ENCODE measurements at places on chromosomes 2 and 18. TPM values are rescaled to one million over a fixed set of nuclear protein-coding genes. Genes with fewer than 3 reads are reported as not detected.

GRCh38 chr2:15944325-15945017 lies 4.1 kb downstream of the MYCN start:
- no peak overlapping the region for H3K27ac ChIP-seq
- DNase-seq, result no peak
- 0 out of 2 replicates have a peak, but pooled peaks cover 6% of the 10 kb centered on the region for H3K4me1 ChIP-seq
- peaks cover 66% of the 10 kb centered on the region for H3K27me3 ChIP-seq
- no peaks in the 10 kb centered on the region for H3K36me3 ChIP-seq
- no peak overlapping the region for H3K4me3 ChIP-seq

GRCh38 chr2:200239216-200239615 lies 67.3 kb upstream of the SPATS2L start:
- no peaks in the 10 kb centered on the region for H3K4me1 ChIP-seq
- no peaks in the 10 kb centered on the region for H3K27me3 ChIP-seq
- H3K27ac ChIP-seq, result no peak overlapping the region
- no peaks in the 10 kb centered on the region for H3K36me3 ChIP-seq

GRCh38 chr18:72542984-72543356 lies 1.2 kb downstream of the CBLN2 start:
- no peak overlapping the region for H3K27ac ChIP-seq
- peaks cover 10% of the 10 kb centered on the region for H3K4me1 ChIP-seq
- peaks cover 74% of the 10 kb centered on the region for H3K27me3 ChIP-seq
- no peak for DNase-seq
- H3K4me3 ChIP-seq, result peak overlapping the region; percentile 66

C2orf80 gene
- total RNA-seq, result not detected

- H3K27me3 ChIP-seq, result no peaks in the 10 kb centered on the region
- peak overlapping the region; percentile 63 for H3K4me3 ChIP-seq
- peaks cover 11% of the 10 kb centered on the region for H3K36me3 ChIP-seq
- peaks cover 94% of the 10 kb centered on the region for H3K4me1 ChIP-seq
- peak overlapping the region; percentile 96 for H3K27ac ChIP-seq
Measured at GRCh38 chr2:233418761-233419546, 64.7 kb downstream of the DGKD start.

DNA sequence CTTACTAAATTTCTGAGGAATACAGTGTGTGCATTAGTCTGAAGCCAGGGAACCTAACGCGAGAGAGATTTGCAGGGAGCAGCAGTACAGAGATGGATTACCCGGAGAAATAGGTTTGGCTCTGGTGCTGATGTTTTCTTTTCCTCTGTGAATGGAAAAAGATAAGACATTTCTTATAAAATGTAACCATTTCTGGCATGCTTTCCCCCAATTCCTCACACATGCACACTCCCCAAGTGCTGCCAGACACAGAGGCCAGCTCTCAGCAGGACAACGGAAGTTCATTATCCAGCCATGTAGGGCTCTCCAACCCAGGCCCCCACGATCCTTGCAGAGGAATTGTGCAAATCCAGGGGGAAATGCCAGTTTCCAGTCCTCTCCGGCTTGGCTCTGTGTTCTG lies 224.5 kb upstream of the MGAT5 start:
- DNase-seq, result no peak
- no peaks in the 10 kb centered on the region for H3K36me3 ChIP-seq
- H3K4me1 ChIP-seq, result no peaks in the 10 kb centered on the region
- H3K27ac ChIP-seq, result no peak overlapping the region
- H3K4me3 ChIP-seq, result no peak overlapping the region
- peaks cover 60% of the 10 kb centered on the region for H3K27me3 ChIP-seq

DNA sequence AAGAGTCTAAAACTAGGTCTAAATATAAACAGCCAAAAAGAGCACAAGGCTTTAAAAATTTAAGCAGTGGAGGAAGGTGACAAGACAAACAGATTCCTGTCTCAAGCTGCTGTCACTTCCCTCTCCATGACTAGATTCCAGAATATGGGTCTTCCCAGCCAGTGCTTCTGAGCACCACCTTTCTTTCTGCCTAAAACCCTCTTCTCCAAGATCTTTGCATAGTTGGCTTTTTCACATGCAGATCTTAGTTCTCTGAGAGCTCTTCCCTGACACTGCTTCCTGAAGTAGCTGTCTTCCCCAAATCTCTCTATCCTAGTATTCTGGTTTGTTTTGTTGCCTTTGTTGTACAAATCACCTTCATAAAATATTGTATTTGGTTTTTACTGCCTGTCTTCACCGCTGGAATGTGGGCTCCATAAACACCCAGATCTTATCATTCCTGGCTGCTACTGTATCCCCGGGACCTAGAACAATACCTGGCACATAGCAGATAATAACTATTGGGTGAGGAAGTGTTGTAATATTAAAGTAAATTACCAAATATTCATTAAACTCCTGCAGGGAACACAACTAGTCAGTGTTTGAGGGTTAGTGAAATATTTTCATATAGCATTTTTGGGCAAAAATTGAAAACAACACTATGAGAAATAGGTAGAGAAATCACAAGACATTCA lies 150.2 kb downstream of the CCDC85A start:
- peaks cover 19% of the 10 kb centered on the region for H3K27me3 ChIP-seq
- H3K27ac ChIP-seq, result no peak overlapping the region
- peak; percentile 6 for DNase-seq
- no peaks in the 10 kb centered on the region for H3K36me3 ChIP-seq
- no peak overlapping the region for H3K4me3 ChIP-seq
- no peaks in the 10 kb centered on the region for H3K4me1 ChIP-seq

TYMS gene
- 69.7 TPM for total RNA-seq

Data from PC-3 (cell line).